ENCODE measurements at places on chromosomes 13 and 19. TPM values are rescaled to one million over a fixed set of nuclear protein-coding genes. Genes with fewer than 3 reads are reported as not detected.

RTBDN gene
- 0.49 TPM for total RNA-seq

DNA sequence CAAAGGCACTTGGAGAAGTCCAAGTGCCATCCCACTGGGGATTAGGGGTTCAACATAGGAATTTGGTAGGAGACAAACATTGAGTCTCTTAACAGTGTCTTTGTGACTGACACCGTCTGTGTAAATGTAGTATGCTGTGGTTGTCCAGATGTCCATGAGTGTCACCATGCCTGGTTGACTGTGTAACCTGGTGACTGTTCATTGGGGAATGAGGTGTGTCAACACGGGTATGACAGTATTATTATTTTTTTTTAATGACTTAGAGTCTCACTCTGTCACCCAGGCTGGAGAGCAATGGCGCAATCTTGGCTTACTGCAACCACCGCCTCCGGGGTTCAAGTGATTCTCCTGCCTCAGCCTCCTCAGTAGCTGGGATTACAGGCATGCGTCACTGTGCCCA, 16.2 kb downstream of the PKN1 start:
- DNase-seq: no peak

DNA sequence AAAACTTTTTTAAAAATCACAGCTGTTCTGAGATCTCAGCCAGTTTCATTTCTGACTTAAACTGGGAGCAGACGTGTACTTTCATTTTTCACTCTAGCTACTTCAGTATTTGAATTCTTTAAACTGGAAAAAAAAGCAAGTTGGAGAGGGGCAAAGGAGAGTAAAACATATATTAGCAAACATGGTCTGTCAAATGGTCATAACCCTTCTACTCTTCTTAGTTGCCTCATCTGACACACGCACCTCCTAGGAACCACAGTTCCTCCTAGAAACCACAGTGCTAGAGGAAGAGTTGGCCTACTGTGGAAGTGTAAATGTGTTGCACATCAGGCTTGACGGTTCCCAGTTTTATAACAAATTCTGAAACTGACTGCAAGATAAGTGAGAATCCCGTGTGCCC, 47.2 kb downstream of the TM9SF2 start:
- DNase-seq: no peak

DNA sequence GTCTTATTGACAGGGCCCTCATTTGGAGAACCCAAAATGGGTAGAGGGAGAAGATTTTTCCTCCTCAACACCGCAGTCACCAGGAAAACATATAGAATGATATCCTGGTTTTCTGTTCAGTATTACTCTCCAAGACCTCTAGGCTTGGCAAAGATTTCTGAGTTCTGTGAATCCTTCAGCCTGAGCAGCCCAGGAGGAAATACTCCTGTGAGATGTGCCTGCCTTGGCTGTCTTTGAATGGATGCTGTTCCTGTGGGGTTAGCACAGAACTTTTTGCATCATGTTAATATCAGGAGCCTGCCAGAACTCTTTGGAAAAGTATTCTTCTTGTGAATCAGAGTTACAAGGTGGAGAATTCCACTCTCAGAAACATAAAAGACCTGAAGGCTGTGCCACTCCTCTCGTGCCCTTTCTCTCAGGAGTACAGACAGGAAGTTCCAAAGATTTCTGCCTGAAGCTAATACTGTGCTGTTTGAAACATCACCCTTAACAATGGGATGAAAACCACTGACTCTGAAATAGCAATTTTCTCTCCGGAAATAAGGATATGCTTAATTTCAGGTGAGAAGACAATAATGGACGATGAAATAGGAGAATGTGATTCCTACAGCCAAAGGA, 520.1 kb upstream of the NBEA start:
- no peak for DNase-seq

- DNase-seq: no peak
Observed at GRCh38 chr13:40999416-40999815, 19.7 kb downstream of the ELF1 start.

- DNase-seq: no peak
Observed at GRCh38 chr13:24281188-24282008, 28.0 kb upstream of the C1QTNF9 start.

DNA sequence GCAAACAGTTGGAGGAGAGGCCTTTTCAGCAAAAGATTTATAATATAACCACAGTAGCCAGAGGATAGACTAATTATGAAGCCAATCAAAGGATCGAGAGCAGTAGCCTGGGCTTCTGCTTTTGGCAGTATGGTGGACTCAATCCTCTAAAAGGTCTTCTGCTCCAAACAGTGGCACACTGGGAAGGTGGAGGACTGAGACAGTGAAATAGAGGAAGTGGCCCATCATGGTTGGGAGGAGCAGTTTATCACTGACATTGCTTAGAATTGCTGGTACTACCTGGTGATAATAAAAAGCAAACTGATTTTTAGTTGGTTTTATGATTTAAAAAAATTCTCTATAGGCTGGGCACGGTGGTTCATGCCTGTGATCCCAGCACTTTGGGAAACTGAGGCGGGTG, 20.9 kb upstream of the PLAUR start:
- DNase-seq: no peak

DNA sequence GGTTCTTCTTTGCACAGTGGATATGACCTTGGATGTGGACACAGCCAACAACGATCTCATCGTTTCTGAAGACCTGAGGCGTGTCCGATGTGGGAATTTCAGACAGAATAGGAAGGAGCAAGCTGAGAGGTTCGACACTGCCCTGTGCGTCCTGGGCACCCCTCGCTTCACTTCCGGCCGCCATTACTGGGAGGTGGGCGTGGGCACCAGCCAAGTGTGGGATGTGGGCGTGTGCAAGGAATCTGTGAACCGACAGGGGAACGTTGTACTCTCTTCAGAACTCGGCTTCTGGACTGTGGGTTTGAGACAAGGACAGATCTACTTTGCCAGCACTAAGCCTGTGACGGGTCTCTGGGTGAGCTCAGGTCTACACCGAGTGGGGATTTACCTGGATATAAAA, 9.4 kb downstream of the RFPL4AL1 start:
- no peak for DNase-seq
